ENCODE measurements at places on chromosomes 2 and 18.

GRCh38 chr2:85741833-85742455, 11.8 kb upstream of the ATOH8 start:
- no peak for DNase-seq

DNA sequence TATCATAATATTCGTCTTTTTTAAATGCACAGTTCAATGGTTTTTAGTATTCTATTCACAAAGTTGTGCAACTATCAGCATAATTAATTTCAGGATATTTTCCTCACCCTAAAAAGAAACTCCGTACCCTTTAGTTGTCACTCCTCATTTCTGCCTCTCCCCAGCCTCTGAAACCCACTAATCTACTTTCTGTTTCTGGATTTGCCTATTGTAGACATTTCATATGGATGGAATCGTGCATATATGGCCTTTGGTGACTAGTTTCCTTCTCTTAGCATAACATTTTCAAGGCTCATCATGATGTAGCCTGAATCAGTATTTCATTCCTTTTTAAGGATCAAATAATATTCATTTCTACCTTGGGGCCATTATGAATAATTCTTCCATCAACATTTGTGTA, 18.5 kb downstream of the NEURL3 start:
- DNase-seq = no peak

GRCh38 chr2:221822416-221822815, 250.3 kb upstream of the EPHA4 start:
- DNase-seq = no peak

DNA sequence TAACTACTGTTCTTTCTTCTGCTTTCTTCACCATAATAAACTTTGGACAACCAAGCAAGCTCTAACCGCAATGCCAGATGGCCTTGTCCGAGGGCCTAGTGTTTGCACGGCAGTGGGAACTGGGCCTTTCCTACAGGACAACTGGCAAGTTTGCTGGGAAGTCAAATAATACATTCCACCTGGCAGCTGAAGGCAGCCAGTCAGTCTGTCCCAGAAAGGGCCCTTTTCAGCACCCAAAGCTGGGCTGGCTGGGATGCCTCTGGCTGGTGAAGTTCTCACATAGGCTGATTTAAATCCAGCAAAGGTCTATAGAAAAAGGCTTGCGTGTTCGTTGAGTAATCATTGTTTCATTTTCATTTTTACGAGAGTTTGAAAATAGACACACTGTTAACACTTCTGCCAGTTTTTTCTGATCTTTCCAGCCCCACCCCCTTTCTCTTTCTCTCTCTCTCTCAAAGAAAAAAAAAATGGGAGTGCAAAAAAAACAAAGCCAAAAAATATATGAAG, 110.0 kb upstream of the EPAS1 start:
- DNase-seq = no peak

DNA sequence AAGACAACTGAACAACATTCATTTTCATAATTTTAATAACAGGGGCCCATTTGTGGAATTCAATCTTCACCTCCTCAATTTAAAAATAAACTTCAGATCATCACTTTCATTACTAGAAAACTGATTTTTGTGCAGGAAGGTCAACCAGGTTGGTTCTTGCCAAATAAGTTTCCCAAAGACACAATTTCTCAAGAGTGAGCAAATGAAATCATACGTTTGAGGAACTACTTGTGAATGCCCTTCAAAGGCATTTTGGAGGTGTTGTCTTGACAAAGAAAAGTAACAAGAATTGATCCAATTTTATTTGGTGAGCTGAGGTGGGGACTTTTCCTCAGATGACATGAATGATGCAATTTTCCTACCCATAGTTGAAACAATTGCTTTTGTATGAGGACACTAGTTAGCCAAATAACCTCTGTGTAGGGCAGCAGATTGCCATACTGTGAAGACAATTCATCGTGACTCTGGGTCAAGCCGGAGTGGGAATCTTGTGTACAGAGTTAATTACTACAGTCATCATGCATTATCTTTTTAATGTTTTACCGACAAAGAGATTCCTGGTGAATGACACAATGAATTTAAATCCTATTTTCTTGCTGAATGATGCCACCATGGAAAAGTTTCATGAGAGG, 121.8 kb downstream of the TGFA start:
- DNase-seq = no peak

GRCh38 chr2:207504513-207505170, 25.1 kb upstream of the CREB1 start:
- no peak for DNase-seq

- no peak for DNase-seq
Observed at GRCh38 chr2:121716126-121716525, 20.5 kb downstream of the NIFK start.

GRCh38 chr18:3594760-3595368, 144.9 kb downstream of the TGIF1 start:
- no peak for DNase-seq

GRCh38 chr2:73640511-73640911, 1.7 kb downstream of the NAT8 start:
- DNase-seq = no peak

DNA sequence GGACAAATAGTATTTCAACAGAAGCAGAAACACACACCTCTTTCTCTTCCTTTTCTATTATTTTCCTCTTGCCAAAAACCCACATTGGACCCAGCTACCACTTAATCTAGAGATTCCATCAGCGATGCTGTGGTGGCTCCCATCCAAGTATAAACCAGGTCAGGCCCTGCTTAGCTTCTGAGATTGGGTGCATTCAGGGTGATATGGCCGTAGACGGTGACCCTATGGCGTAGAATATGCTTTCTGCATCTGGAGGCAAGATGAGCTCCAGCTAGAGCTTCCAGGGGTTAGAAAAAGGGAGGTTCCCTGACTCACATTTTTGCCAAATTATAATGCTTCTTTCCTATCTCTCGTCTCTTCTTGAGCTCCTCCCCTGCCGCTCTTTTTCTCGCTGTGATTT, 66.5 kb downstream of the TNP1 start:
- DNase-seq = no peak

DNA sequence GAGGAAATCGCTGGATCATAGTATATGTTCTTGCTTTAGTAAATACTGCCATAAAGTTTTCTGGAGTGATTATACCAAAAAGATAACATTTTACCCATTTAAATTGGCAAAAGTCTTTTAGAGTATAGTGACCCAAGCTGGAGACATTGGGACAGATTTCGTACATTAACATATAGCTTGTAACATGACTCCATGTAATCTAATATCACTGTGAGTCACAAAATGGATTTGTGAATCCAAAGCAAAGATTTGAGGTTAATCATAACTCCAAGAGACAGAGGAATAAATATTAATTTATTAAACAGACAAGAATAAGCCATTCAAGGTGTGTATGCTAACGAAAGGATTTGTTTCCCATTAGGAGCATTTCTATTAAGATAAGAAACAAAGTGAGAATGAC, 45.0 kb upstream of the RMP24 start:
- no peak for DNase-seq

DNA sequence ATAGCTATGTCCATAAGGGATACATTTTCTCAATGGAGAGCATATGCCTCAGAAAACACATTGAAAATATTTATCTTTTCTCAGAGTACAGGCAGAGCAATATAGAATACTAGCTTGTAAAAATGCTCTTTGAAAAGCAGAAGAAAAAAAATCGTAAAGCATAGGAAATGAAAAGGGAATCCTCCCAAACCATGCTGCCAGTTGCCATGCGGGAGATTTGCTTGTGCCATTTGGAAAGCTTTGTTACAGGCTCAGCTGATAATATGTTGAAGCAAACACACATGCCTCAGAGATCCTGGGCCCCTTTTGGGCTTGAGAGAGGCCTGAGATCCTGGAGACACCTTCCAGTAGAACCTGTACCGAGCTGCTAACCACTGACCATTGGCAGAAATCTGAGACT, 697.1 kb downstream of the BCL11A start:
- no peak for DNase-seq

- DNase-seq = no peak
Observed at GRCh38 chr2:59804732-59805131, 748.7 kb downstream of the BCL11A start.

GRCh38 chr2:216071111-216071851, 10.3 kb downstream of the PECR start:
- no peak for DNase-seq

DNA sequence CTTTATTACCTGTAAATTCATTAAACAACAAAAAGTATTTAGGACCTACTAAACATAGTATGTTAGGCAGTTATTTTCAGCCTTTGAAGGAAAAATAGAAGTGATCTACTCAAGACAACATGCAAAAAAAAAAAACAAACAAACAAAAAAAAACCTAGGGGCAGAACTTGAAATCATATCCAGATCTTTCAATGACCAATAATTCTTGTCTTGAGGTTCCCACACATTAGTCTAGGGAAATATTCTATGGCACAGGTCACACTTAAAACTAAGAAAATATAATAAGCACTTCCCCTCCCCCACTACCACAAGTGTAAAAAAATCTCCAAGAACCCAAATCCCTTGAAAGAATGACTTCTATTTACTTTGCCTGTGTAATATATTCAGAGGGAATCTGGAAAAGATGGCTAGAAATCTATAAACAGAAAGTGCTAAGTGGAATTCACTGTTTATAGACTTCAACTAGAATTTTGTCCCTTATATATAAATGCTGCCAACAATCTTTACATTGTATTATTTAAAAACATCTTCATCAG, 3.5 kb downstream of the PELI1 start:
- DNase-seq = no peak

- DNase-seq = no peak
Observed at GRCh38 chr18:79568543-79569205, 110.9 kb upstream of the CTDP1 start.

- no peak for DNase-seq
Observed at GRCh38 chr2:65215946-65216345, 11.7 kb upstream of the ACTR2 start.

DNA sequence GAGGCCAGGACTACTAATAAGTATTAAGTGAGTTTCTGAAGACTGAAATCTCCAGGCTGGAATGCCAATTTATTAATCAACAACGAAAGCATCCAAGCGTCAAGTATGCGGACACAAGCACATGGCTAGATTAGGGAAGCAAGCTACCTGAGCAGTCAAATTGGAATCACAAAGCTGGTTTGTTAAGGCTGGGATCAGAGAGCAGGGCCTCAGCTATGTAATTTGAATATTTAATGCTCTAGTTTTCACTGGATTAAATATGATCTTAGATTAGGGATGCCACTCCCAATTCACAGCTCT, 5.7 kb downstream of the CCL20 start:
- DNase-seq = no peak

DNA sequence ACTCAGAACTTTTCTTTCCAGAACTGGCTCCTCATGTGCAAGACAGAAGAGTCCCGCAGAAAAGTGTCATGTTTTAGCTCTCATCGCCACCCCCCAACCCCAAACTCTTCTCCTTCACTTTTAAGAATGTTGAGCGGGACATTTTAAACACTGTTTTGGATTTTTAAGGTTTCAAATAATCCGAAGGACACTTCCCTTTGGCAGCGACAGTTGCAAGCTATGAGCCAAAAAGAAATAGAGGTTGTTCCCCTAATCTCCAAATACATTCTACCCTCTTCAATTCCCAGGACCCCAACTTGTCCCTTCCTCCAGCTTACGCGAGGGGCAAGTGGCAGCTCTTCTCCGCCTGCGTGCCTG, 678 bp upstream of the UBE2E3 start:
- no peak for DNase-seq

GRCh38 chr2:137837830-137838229, 126.4 kb upstream of the HNMT start:
- no peak for DNase-seq

GRCh38 chr2:196153480-196153879, 17.9 kb downstream of the STK17B start:
- no peak for DNase-seq

DNA sequence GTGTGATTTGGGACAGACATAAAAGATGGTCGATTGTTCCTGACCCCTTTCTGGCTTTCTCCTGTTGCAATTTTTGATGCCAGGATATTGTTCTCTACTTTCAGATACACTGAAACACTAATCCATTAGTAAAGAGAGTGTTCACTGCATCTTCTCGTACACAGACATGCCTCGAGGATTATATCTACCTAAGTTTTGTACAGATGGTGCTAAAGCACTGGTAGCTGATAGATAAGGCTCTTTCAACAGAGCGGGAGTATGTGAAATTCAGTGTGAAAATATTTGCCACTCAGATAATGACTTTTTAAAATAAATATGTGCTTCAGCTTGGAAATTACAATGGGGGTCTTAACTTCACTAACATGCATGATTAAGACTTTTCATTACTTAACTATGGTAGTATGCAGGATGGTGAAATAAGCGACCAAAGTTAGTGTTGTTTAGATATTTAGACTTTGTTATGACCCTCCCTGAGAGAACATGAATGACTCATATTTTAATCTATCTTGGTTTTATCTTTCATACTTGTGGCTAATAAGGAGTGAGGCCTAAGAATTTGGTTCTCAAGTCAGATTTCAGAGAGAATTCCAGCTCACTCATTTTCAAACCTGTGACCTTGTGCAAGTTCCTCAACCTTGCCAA, 474.9 kb downstream of the NRXN1 start:
- no peak for DNase-seq

GRCh38 chr2:173184031-173185004, 108.7 kb downstream of the MAP3K20 start:
- no peak for DNase-seq

DNA sequence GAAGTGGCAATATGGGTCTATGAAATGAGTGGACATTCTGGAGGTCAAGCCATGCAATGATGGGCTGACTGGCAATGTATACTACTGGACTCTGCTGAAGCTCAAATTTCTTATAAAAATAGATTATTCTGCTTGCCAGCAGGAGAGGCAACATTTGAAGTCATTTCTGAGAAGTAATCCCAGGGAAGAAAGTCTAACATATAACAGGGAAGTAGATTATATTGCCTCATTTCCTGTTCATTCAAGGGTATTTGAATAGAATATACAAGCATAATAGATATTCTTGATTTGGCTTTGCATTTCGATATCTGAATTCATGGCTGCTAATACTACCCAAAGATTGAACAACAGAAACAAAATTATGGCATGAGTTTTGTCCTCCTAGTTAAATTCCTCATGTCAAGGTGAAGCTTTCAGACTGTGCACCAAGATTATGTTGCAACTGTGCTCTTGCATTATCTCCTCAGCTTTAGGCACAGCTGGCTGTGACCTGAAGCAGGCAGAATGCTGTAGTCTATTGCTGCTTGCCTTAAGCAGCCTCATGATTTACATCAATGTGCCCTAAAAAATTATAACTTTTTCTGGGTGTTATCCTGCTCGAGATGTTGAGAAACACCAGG, 13.3 kb upstream of the TMX3 start:
- no peak for DNase-seq

GRCh38 chr2:31053929-31054782, 84.1 kb downstream of the GALNT14 start:
- DNase-seq = no peak
